ENCODE measurements at places on chromosomes 12 and 14.

DNA sequence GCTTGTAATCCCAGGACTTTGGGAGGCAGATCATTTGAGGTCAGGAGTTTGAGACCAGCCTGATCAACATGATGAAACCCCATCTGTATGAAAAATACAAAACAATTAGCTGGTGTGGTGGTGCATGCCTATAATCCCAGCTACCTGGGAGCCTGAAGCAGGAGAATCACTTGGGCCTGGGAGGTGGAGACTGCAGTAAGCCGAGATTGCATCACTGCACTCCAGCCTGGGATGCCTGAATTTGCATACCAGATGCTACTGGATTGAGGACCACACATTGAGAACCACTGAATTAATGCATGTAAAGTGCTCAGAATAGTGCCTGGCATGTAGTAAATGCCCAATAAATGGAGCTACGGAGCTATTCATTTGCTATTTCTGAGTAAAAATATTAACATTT lies 14.9 kb upstream of the MYH7 start:
- no peak for DNase-seq

GRCh38 chr14:52073251-52073650 lies 4.4 kb upstream of the NID2 start:
- no peak for DNase-seq

- no peak for DNase-seq
Observed at GRCh38 chr14:84708865-84709264, 821.1 kb upstream of the FLRT2 start.

- no peak for DNase-seq
Observed at GRCh38 chr14:53501361-53502211, 348.5 kb upstream of the DDHD1 start.

DNA sequence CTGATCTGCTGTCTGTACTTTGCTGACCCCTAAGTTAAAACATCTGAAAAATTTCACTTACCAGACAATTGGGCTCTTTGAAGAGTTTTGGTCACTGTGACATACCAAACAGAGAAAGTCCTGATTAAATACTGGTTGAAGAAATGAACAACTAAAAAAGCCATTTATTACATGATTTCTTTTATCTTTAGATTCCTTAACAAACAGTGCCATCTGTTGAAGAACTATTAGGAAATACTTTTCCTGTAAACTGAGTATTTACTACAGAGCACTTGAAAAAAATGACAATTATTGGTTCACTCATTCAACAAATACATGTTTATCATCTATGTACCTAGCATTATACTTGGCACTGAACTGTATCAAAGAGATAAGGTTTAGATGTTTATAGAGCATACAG lies 6.5 kb upstream of the WASHC4 start:
- DNase-seq, result no peak

DNA sequence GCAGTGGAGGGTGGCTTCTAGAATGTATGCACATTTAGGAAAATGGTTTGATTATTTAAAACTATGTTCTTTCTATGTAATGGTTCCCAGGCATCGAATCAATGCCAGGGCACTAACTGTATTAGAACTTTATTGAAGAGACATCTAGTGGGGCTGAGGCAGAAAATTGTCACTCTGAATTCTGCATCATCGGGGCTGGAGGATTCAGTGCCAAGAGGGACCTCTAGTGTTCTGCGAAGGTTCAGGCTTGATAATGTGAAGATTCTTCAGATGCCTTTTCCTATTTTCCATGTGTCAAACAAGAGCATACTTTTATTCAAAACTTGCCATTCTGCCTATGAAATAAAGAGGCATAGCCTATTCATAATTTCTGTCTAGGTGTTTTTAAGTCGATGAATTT lies 146.3 kb downstream of the CAND1 start:
- DNase-seq, result peak; percentile 24

DNA sequence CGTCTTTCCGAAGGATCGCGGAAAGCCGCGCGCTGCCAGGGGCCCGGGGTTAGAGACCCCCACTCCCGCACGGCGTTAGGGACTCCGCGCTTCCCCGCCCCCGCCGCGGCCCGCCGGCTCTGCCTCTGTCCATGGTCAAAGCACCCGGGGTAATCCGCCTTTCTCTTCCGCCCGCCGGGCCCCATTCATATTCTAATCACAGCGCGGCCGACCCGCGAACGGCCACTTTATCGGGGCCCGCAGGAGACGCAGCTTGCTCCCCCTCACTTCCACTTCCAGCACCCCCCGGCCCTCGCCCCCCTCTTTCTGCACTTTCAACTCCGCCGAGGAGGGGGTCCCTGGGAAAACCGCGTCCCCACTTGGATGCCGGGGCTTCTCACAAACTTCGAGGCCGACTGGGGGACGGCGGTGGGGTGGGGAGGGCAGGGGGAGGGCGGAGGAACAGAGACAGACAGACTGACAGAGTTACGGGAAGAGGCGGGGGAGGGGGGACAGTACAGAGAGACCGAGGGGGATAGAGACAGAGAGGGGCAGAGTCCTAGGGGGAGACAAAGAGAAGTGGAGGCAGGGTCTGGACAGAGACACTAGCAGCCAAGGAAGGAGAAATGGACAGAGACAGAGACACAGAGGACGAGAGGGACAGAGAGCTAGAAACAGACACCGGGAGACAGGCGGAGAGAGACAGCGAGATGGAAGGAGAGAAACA lies 1.1 kb upstream of the RFX4 start:
- DNase-seq, result peak; percentile 30

GRCh38 chr12:16086462-16086861 lies 175.3 kb downstream of the DERA start:
- DNase-seq, result no peak

DNA sequence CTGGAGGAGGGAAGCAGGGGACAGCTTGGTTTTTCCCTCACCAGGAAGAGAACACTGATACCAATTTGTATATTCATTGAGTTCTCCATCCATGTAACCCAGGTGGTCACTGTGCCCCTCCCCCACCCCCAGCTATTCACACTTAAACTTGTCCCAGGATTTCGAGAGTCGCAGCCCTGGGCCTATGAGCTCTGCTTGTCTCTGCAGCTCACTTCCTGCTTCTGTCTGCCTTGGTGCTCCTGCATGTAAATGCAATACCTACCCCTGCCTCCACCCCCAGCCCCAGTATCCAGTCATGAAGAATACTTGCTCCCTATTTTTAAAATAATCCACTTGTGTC lies 452.2 kb downstream of the BCL11B start:
- no peak for DNase-seq

DNA sequence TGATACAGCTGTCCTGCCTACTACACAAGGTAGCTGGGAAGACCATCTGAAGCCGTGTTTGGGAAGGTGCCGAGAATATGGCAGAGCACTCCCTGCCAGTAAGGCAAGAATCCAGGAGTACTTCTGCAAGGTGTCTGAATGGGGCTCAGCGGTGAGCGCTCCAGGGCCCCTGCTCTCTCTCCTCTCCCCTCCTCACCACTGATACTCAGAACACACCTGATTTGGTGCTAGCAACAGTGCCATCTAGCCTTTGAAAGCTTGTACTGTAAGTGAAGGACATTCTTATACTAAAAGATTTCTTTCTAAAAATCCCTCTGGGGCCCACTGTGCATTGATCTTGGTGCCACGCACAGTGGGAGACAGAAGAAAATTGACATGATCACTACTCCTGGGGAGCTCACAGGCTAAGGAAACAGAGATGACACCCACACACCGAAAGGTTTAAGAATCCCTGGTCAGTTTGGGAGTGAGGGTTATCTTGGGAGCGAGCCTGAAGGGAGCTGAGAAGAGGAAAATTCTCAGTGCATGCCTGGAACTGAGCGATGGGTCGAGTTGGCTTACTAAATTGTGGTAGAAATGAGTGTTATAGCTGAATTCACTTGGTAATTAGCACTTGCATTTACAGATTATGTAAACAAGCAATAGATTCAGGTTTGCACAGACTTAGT lies 216.9 kb downstream of the NTF3 start:
- no peak for DNase-seq

DNA sequence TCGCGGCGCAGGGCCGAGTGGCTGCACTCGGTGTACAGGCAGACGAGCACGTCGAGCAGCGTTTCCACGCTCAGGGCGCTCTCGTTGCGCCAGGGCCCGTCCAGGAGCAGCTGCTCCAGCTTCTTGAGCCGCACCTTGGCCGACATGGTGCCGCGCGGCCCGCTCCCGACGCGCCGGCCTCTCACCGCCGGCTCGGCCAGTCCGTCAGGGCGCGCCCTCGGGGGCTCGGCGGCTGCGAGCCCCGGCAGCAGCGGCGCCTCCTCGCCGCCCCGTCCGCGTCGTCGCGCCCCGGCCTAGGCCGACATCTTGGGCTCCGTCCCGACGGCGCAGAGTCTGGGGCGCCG lies 349 bp downstream of the CDC42BPB start:
- DNase-seq, result no peak

DNA sequence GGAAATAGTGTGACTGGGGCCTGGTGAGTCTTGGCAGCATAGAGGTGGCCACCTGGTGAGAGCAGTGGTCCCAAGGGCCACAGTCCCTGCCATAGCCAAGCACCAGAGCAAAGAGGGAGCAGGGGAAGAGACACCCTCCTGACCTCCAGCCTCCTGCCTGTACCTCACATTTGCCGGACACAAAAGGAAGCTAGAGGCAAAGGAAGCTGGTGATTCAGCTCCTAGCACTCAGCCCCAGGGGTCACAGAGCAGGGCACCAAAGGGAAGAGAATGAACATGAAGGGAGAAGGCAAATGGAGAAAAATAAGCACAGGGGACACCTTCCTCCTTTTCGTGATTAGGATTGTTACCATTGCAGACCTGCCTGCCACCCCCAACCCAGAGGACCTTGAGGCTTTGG lies 216.8 kb downstream of the ZFP36L1 start:
- DNase-seq, result no peak

GRCh38 chr12:7352661-7353060 lies 48.8 kb downstream of the ACSM4 start:
- no peak for DNase-seq
